ENCODE measurements at places on chromosomes 3 and 15.
A peak's percentile ranks its signal among the peaks of the same experiment; 100 is the strongest.

DNA sequence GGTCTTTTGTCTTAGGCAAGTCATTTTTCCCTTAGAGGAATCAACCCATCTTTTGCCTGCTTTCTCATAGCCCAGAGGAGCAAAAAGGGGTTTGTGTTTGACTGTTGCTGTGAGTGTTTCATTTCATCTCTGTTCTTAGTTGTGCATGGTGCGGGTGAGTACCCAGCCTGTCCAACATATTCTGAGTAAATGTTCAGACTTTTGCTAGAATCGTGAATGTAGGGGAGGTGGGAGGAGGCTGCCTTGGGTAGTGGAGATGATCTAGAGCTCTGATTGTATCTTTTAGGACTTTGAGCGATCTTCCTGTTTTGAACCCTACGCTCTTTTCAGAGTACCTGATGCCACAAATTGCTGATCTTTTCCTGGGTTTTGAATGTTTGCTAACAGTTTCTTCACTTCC lies 123.1 kb downstream of the ZNF609 start:
- H3K4me1 ChIP-seq: peaks cover 32% of the 10 kb centered on the region
- H3K27ac ChIP-seq: peak overlapping the region; percentile 32
- no peaks in the 10 kb centered on the region for H3K27me3 ChIP-seq
- DNase-seq: no peak
- no peaks in the 10 kb centered on the region for H3K36me3 ChIP-seq

GRCh38 chr3:140972833-140973232 lies 31.2 kb downstream of the SLC25A36 start:
- no peak overlapping the region for H3K27ac ChIP-seq
- peaks cover 25% of the 10 kb centered on the region for H3K36me3 ChIP-seq
- H3K27me3 ChIP-seq: no peaks in the 10 kb centered on the region
- H3K4me1 ChIP-seq: no peaks in the 10 kb centered on the region
- H3K4me3 ChIP-seq: no peak overlapping the region

DNA sequence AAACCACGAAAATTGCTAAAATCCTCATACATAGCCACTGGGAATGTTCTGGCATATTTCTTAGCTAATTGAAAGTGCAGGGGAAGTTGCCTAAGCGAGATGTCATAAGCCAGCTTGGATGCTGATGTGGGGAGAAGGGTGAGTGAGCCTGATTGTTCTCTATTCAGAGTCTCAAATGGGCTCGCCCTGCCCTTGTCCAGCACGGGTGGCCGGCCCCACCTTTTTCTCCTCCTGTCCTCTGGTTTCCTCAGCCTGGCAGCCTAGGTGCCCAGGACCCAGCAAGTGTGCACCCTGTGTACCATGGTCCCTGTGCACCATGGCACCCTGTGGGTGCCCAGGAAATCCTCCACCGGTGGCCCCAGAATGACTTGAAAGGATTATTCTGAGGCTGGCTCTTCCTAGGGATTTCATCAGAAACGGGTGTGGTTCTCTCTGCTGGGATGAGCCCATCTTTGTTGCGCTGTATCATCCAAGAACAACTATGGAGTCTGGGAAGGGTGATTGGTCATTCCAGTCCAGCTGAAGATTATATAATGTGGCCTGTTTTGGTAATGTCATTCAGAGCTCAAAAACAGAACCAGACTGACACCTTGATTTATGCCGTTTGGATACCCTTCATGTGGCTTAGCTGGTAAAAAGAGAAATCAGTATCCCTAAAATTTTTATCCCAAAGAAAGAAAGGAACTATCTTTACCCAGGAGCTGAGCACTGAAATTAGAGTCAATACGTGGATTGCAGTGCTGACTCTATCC lies 150.8 kb upstream of the BHLHE40 start:
- DNase-seq: no peak
- peak overlapping the region; percentile 100 for H3K27ac ChIP-seq
- H3K27me3 ChIP-seq: no peaks in the 10 kb centered on the region
- peaks cover 33% of the 10 kb centered on the region for H3K36me3 ChIP-seq

- H3K27ac ChIP-seq: no peak overlapping the region
- no peak for DNase-seq
- no peak overlapping the region for H3K4me3 ChIP-seq
- H3K36me3 ChIP-seq: peaks cover 4% of the 10 kb centered on the region
- H3K4me1 ChIP-seq: no peaks in the 10 kb centered on the region
These were observed 61.7 kb downstream of the IL1RAP start for GRCh38 chr3:190575437-190576185.

DNA sequence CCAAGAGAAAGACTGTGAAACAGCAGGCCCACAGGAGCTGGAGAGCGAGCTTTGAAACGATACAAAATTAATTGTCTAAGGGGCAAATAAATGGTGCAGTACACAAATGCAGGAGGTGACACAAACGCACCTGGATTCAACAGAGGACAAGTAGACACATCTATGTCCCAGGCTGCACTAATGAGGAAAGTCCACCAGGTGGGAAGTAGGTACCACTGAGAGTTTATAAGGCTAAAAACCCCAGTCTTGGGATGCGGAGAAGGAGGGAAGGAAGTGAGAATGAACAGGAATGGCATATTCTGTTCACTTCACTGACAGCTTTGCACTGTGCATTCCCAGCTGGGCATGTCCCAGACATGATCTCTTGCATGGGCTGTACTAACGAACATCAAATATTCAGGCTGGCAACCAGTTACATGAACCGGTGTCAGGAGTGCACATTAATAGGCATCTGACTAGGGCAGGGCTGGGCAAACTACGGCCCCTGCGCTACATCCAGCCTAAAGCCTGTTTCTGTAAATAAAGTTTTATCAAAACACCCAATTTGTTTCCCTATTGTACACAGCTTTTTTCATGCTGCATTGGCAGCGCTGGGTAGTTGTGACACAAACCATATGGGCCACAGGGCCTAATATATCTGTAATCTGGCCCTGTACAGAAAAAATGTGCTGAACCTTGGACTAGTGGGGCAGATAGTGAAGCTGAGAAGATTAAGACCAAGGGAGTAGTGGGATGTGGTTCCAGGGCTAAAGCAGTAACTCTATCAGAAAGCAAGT lies 107.0 kb downstream of the IGF2BP2 start:
- peaks cover 6% of the 10 kb centered on the region for H3K36me3 ChIP-seq
- no peak for DNase-seq
- H3K27me3 ChIP-seq: peaks cover 56% of the 10 kb centered on the region
- H3K4me1 ChIP-seq: no peaks in the 10 kb centered on the region
- H3K27ac ChIP-seq: no peak overlapping the region

DNA sequence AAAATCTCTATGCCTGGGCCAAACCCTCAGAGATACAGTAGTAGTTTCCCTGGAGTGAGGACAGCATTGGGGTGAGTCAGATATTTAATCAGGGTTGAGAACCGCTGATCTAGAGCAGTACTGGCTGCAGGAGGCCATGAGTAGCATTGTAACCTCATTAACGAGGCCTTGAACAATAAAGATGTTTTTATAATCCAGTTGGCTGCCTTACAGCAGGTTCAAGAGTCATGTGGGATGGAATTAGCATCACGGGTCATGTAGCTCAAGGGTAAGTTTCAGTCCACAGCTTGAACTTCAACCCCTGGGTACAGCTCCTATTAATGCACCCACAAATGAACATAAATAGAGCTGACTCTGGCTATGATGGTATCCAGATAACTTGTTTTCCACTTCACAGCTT lies 5.1 kb downstream of the HPS3 start:
- no peaks in the 10 kb centered on the region for H3K27me3 ChIP-seq
- peaks cover 53% of the 10 kb centered on the region for H3K4me1 ChIP-seq
- no peak for DNase-seq
- peaks cover 14% of the 10 kb centered on the region for H3K36me3 ChIP-seq

- peaks cover 37% of the 10 kb centered on the region for H3K27me3 ChIP-seq
- no peaks in the 10 kb centered on the region for H3K36me3 ChIP-seq
- no peak overlapping the region for H3K27ac ChIP-seq
These were observed 27.8 kb downstream of the MEGF11 start for GRCh38 chr15:66225656-66226274.

DNA sequence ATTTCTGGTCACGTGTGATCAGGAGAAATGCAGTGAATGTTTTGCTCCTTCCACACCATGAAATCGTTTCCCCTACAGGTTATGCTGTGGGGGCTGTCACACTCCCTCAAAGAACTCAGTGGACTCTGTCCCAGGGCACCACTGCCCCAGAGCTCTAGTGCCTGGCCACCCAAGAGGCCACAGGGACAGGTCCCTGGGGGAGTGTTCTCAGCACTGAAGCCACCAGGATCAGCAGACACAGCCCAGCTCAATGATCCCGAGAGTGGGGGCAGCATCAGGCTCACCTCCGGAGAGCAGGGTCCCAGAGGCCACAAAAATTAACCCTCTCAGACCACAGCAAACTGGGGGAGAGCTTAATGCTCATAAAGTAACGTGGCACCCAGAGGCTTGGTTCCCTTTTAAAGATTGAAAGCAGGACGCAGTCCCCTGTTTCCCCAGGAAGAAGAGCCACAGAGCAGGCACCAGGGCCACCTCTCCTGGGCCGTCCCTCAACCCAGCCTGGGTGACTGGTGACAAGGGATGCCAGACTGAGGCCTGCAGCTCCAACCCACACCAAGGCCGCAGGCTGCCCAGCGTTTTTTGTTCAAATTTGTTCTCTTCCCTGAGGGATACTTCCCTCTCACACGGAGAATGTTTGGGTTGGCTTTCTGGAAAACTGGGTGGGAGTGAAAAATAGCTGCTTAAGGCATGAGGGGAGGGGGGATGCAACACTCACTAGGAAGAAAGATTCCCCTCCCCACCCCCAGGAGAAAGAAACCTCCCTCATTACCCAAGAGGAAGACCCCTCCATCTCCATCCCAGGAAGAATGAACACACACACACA lies 123.3 kb upstream of the IGF1R start:
- no peak for DNase-seq
- no peaks in the 10 kb centered on the region for H3K36me3 ChIP-seq
- H3K4me3 ChIP-seq: no peak overlapping the region
- no peak overlapping the region for H3K27ac ChIP-seq

DNA sequence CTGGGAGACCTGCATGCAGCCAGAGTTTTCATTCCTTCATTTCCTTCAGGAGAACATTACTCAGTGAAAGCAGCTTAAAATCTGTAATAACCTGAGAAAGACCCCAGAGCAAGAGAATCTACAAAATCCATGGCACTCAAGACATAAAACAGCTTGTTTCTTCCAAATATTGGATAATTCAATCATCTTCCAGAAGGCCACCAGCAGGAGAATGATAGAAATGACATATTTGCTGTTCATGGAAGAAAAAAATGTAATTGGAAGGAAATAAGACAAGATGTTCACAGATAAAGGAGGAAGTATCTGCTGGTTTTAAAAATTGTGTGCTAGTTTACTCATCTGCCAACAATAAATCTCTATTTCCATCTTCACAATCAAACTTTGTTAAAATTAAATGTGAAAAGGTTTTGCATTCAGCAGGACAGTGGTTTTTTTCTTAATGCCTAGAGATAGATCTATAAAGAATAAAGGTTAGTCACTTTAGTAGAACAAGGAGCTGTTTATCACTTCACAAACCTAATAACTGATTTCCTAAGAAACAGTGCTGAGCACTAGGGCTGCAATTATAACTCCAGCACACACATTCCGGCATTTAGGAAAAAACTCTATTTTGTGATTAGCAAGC lies 530.8 kb downstream of the NSUN3 start:
- no peak for DNase-seq
- H3K27ac ChIP-seq: no peak overlapping the region
- H3K4me1 ChIP-seq: no peaks in the 10 kb centered on the region
- no peak overlapping the region for H3K4me3 ChIP-seq
- H3K36me3 ChIP-seq: no peaks in the 10 kb centered on the region

DNA sequence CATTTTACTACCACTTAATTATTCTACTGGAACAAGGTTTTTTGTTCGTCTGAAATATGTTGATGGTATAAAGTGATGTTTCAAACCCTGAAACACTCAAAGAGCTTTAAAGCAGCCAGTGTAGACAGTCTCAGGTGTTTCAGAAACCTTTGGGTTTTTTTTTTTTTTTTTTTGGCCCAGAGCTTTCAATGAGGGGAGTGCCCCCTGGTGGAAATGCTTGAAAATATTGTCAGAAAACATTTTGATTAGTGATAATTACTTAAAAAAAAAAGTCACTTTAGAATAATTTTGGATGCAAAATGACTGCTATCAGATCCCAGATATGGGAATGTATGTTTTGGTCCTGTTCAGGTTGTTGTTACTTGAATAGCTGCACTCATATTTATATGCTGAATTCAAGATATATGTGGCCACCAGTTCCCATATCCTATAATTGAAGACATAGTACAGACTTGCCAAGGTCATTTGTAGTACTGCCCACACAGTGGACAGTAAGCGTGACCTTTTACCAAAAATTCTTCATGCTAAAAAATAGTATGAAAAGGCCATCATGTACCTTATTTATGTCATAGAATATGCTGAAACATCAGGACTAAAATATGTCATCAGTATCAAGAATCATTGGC lies 35.9 kb downstream of the SATB1 start:
- H3K4me3 ChIP-seq: no peak overlapping the region
- DNase-seq: peak; percentile 33
- H3K27me3 ChIP-seq: no peaks in the 10 kb centered on the region
- no peak overlapping the region for H3K27ac ChIP-seq
- H3K36me3 ChIP-seq: peaks cover 59% of the 10 kb centered on the region

DNA sequence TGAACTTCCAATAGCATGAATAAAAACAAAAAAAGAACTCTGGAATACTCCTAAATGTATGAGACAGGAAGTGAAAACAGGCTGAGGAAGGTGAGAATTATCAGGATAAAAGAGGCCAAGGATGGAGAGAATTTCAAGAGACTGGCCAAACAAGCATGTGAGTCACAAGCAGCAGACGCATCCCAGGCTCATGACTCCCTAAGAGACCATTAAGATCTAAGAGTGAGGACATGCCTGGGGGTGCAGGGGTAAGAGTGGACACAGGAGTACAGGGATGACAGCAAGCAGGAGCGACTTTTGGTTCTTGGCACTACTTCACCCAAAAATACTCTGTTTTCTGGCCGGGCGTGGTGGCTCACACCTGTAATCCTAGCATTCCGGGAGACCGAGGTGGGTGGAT lies 7.1 kb downstream of the SCAMP2 start:
- H3K4me1 ChIP-seq: peaks cover 55% of the 10 kb centered on the region
- H3K36me3 ChIP-seq: peaks cover 36% of the 10 kb centered on the region
- peak overlapping the region; percentile 78 for H3K27ac ChIP-seq

GRCh38 chr15:36468746-36469145 lies 110.7 kb upstream of the CDIN1 start:
- H3K27ac ChIP-seq: no peak overlapping the region
- no peak overlapping the region for H3K4me3 ChIP-seq
- DNase-seq: no peak
- no peaks in the 10 kb centered on the region for H3K36me3 ChIP-seq

GRCh38 chr3:132892956-132893355 lies 145.2 kb upstream of the TMEM108 start:
- H3K27ac ChIP-seq: no peak overlapping the region
- no peaks in the 10 kb centered on the region for H3K27me3 ChIP-seq
- no peaks in the 10 kb centered on the region for H3K4me1 ChIP-seq
- no peaks in the 10 kb centered on the region for H3K36me3 ChIP-seq
- DNase-seq: no peak
- no peak overlapping the region for H3K4me3 ChIP-seq

DNA sequence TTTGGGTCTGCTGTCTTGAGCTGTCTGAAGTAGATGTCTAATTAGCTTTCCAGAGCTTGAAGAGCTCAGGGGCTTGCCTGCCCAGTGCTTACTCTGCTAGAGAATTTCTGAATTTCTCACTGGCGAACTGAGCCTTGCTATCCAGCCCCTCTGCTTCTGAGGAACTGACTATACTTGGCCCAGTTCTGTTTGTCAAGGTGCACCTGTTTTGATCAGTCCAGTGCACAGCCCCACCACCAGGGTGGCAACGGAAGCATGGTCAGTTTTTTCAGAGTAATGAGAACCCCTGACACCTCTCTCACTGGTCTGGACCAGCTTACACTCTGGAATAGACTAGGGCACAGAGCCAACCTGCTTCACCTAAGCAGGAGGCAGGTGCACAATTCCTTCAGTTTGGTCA lies 25.2 kb downstream of the ITGB5 start:
- DNase-seq: no peak
- no peak overlapping the region for H3K4me3 ChIP-seq
- no peaks in the 10 kb centered on the region for H3K4me1 ChIP-seq
- H3K36me3 ChIP-seq: no peaks in the 10 kb centered on the region
